ENCODE measurements at places on chromosomes 2 and 18. TPM values are rescaled to one million over a fixed set of nuclear protein-coding genes. Genes with fewer than 3 reads are reported as not detected.

WDSUB1 gene
- total RNA-seq: 6.1 TPM

TMEM178A gene
- not detected for total RNA-seq

C2orf49 gene
- 29.5 TPM for total RNA-seq

UGT1A8 gene
- not detected for total RNA-seq

C2orf78 gene
- not detected for total RNA-seq

- no peak overlapping the region for H3K4me3 ChIP-seq
- no peaks in the 10 kb centered on the region for H3K4me1 ChIP-seq
- no peak for DNase-seq
- H3K36me3 ChIP-seq: no peaks in the 10 kb centered on the region
These were observed 53.2 kb downstream of the SFXN5 start for GRCh38 chr2:73018188-73018825.

DNA sequence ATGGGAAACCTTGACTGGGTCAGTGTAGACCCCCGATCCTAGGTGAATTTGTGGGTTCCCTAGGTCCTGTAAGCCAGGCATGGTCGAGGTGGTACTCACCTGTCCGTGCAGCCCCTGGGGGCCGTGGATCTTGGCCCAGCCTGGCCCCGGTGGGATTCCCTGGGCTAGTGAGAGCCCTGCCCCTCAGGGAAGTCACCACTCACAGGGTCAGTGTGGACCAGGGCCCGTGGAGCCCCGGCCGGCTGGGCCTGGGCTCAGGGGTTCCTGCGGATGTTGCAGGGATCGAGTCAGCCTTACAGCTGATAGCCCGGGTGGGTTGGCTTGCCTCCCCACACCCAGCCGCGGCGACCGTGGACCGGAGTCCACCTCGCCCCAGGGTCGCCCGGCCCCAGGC, 528 bp downstream of the ATG9A start:
- H3K4me3 ChIP-seq: peak overlapping the region; percentile 62
- peaks cover 49% of the 10 kb centered on the region for H3K4me1 ChIP-seq
- H3K36me3 ChIP-seq: peaks cover 53% of the 10 kb centered on the region
- DNase-seq: no peak
- H3K27me3 ChIP-seq: no peaks in the 10 kb centered on the region

- no peaks in the 10 kb centered on the region for H3K36me3 ChIP-seq
- no peaks in the 10 kb centered on the region for H3K27me3 ChIP-seq
- DNase-seq: no peak
- no peaks in the 10 kb centered on the region for H3K4me1 ChIP-seq
These were observed 222.4 kb downstream of the EXOC6B start for GRCh38 chr2:72603481-72603880.

GRCh38 chr2:23301136-23301535, 83.8 kb upstream of the KLHL29 start:
- no peaks in the 10 kb centered on the region for H3K27me3 ChIP-seq
- no peak overlapping the region for H3K4me3 ChIP-seq
- no peaks in the 10 kb centered on the region for H3K36me3 ChIP-seq
- H3K4me1 ChIP-seq: no peaks in the 10 kb centered on the region
- no peak for DNase-seq
- no peak overlapping the region for H3K27ac ChIP-seq

GRCh38 chr2:231715988-231716616, 7.8 kb downstream of the PTMA start:
- H3K36me3 ChIP-seq: peaks cover 12% of the 10 kb centered on the region
- H3K27me3 ChIP-seq: no peaks in the 10 kb centered on the region
- DNase-seq: no peak
- peaks cover 38% of the 10 kb centered on the region for H3K4me1 ChIP-seq
- no peak overlapping the region for H3K4me3 ChIP-seq
- H3K27ac ChIP-seq: no peak overlapping the region

Data from CD4-positive, alpha-beta memory T cell (primary cell).